ENCODE measurements at places on chromosomes 2 and 18.
A peak's percentile ranks its signal among the peaks of the same experiment; 100 is the strongest.

DNA sequence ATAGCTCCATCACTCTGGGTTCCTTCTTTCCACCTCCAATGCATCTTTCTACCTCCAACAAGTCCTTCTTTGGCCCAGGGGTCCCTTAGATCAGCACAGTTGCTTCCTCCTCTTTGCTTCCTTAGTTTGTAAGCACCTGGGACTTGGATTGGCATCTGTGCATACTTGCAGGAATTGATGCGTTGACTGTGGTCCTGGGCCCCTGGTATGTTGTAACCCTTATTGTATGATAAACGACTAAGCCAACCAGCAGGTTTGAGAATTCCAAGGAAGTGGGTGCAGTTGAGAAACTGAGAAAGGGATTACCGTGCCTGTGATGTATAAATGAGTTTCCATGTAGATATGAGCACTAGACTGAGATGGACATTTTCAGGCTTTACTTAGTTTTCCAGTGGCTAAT, 55.9 kb downstream of the ARHGAP28 start:
- no peak for DNase-seq

DNA sequence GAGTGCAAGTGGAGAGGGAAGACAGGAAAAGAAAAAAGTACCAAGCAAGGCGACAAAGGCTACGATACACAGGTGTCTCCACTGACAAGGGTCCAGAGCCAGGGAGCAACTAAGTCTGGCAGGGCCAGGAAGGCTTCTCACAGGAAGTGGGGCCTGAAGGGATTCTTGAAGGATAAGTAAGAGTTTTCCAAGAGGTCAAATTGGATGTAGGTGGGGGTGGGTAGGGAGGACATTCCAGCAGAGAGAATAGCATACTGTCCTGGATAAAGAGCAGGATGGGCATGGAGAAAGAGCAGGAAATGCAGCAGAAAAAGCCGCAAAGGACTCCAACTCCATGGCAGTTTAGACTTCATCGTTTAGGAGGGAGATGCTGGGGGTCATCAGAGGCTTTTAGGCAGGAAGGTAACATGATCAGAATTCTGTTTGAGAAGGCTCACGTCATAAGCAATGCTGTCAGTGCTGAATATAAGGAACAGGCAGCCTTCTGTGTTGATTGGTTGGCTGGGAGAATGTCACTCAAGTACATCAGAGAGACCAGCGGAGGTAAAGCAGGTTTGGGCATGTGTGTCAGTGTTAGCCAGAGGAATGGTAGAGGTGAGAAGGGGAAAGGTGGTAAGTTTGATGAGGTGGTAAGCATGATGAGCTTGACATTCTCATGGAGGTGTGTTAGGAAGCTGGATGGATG, 35.1 kb downstream of the ARHGAP25 start:
- no peak for DNase-seq

DNA sequence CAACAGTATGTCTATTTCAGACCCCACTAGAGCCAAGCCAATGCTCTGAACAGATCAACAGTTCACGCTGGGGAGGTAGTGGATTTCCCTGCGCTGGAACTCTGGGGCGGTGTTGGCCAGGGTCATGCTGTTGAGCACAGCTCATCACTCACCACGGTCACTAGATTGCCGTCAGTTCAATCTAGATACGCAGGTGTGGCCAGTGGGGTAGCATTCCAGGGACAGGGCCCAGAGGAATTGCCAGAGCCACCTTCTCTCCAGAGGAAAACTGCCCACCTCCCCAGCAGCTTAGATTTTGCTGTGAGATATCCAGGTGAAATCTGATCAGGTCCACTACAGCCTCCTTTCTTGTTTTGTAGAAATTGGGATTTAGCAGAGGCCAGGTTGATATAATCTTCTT, 101.8 kb downstream of the SOX11 start:
- DNase-seq, result no peak

DNA sequence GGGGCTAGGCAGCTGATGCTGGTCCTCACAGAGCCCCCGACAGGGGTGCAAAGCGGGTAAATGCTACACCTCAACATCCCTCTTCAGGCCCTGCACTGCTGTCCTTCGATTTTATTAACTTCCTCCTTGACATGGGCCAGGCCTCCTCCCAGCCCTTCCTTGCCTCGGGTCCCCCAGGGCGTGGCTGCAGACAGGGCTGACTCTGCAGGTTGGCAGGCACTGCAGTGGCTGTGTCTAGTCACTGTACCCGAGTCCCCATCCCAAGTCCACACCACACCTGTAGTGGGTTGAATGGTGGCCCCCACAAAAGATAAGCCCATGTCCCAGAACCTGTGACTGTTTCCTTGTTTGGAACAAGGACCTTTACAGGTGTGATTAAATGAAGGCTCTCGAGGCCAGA, 140.2 kb downstream of the TWIST2 start:
- DNase-seq, result no peak

GRCh38 chr2:226154610-226155009, 645.0 kb downstream of the IRS1 start:
- no peak for DNase-seq

- no peak for DNase-seq
Measured at GRCh38 chr2:8307606-8308180, 374.2 kb upstream of the ID2 start.

DNA sequence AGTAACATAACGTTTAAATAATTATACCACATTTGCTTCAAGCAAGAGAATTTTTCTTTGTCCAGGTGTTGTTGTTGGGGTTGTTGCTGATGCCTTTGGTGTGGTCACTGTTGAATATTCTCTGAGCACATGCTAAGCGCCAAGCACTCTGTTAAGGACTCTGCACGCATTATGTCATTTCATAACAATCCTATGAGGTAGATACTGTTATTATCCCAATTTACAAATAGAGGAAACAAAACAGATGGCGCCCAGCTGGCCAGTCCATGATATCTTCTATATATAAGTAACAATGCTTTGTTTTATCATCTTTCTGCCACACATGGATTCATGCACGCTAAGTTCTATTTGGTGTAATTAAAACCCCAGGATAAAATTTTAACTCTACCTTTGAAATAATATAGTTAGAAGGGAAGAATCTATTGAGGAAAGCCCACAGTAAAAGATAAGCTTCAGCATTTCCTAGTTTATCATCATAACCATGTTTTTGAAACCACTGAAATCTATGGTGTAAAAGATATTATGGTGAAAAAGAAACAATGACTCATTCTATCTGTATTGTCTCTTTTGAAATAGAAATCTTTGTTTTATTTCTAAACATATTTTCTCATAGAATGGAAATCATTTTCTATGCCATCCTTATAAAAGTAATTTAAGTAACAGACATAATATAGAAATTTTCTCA, 199.7 kb downstream of the PID1 start:
- no peak for DNase-seq

DNA sequence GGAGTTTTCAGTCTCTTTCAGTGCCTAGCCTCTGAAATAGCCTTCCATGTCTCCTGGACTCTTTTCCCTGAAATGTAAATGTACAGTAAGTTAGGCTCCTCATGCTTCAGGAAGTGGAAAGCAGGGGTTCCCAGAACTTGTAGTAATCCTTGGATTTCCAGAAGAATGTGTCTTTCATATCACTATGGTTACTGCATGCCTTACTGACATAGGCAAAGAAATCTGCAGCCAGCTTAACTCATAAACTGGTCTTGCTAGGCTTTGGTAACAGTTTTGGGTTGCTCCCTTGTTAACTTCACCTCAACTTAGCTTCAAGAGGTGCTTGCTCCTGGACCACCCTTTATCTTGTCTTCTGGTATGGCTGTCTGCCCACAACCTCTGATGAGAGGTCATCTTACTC, 686.8 kb upstream of the DDX18 start:
- DNase-seq, result no peak

DNA sequence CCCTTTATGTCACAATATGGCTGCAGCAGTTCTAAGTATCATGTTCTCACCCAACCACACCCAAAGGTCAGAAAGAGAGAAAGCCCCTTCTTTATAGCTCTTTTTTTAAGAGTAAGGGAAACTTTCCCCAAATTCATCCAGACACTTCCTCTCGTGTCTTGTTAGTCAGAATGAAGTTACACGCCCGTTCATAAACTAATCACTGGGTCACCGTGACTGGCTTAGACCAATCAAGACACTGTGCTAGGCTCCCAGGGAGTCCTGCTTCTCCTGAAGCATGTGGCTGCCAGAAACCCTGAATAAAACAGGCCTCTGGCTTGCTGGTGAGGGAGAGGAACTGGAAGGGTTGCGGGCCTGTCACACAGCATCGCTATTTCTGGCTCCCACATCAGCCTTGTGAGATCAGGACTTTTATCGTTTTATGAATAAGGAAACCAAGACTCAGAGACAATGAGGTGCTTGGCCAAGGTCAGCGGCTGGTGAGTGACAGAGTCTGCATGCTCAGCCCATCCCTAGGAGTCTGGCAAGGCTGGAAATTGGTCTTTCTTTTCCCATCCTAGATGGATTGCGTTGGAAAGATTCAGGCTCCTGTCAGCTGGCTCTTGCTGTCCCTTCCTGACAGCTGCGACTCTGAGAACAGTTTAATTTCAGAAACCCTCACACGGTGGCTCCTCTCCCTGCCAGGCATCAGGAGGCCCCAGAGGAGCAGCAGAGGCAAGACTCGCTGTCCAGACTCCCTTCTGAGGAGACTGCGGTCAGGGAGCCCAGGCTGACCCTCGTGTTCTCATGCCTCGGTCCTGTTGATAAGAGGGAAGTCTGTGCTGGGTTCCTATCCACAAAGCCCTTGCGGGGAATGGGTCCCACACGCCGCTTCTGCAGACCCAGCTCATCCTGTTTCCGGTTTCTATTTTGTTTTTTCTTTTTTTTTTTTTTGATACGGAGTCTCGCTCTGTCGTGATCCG, 104.5 kb upstream of the TAF1B start:
- no peak for DNase-seq

DNA sequence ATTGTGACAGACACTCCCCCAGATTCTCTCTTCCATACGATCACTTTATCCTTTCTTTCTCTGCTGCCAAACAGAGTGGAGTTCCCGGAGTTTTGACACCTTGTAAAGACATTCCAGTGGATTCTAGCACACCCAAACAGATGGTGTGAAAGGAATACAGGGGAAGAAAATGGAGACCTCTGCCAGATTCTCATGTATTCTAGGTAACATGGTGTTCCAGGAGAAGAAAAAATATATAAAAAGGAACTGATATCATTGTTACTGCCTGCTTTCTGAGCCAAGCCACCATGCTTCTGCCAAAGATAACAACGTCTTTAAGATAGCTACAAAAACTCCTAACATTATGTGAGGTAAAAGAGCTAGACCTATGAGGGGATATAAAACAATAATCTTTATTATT, 136.5 kb downstream of the TXNL1 start:
- DNase-seq, result no peak

DNA sequence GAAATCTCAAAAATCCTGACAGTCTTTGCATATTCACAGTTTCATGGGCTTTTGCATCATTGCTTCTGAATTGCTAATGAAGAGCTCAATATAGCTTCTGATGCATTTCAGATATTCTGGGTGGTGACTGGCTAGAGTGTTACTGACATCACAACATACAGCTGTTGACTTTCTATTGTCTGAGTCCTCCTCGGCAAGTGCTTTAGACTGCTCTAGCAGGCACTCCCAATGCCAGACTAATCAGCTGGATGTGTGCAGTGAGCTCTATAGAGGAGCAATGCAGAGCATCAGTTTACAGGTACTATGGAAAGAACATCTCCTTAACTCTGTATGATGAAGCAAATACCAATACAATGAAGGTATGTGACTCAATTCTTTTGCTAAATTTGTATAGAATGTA, 54.9 kb downstream of the R3HDM1 start:
- no peak for DNase-seq

GRCh38 chr2:66872986-66873754, 438.2 kb downstream of the MEIS1 start:
- no peak for DNase-seq

DNA sequence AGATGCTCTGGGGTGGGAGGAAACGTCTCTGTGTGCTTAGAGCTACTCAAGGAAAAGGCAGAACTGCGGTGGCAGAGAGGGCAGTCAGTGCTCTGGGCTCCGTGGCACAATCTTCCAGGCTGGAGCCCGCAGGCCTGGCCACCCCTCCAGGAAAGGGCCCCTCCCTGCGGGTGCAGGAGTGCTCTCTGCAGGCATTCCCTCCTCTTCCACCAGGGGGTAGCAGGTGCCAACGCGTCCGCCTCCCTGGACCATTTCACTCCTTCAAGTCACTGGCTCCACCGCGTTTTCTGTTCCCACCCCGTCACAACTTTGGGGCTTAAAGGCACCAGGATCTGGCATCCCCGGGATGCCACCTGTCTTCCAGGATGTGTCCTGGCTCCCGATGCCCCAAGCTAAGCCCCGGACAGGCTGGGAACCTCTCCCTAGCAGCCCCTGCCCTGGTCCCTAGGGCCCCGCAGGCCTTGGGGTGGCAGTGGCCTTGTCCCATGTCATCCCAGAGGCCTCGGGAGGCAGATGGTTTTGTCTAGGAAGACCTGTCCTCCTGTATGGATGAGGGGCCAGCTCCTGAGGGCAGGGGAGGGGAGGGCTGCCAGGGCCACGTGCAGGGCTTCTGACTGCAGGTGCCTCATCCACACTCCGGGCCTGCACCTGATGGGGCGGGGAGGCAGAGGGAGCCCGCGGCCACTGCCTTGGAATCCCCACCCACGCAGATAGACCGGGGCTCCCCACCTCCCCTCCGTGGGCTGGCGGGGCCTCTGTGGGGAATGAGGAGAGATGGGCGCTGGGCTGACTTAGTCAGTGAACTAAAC, 26.4 kb downstream of the KCNIP3 start:
- no peak for DNase-seq

GRCh38 chr2:129091620-129092019, 773.0 kb upstream of the HS6ST1 start:
- DNase-seq, result no peak

- peak; percentile 97 for DNase-seq
Measured at GRCh38 chr2:237726401-237726830, 72.2 kb upstream of the RBM44 start.

- DNase-seq, result no peak
Measured at GRCh38 chr2:16718576-16719484, 53.2 kb upstream of the CYRIA start.

Measured in NCI-H1694 (cell line).